HT1080 (cell line): ENCODE measurements at places on chromosomes 3 and 15.

DNA sequence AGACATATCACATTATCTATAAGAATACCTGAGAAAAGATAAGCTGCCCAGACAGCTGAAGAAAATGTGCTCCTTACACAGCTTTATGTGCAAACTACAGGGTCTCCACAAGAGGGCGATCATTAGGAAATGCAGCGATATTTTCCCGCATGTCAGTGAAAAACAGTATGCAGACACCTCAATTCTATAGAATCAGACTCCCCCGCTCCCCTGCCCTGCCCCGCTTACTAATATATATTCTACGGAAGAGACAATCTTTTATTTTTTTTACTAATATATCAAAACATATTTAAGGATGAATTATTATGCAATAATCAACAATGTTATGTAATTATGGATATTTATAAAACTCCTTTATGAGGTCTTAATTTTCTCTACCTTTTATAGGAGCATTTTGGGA lies 681.3 kb downstream of the ROBO1 start:
- peak; percentile 54 for DNase-seq

DNA sequence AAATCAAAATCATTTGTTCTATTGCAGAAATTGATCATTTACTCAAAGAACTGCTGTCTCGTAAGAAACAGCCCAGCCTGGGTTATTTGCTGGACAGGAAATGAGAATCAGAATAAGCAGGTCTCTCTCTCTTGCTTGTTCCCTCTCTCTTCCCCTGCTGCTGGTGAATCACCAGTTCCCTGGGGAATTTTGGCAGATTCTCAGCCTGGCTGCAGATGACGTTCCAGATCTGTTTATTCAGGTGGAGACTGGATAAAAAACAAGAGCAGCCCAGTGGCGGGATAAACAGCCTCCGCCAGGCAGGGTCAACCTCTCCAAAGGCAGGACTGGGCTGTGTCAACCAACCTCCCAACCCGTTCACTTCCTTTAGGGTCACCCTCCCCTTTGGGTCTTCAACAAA lies 72.1 kb downstream of the LRIG1 start:
- peak; percentile 98 for DNase-seq

DNA sequence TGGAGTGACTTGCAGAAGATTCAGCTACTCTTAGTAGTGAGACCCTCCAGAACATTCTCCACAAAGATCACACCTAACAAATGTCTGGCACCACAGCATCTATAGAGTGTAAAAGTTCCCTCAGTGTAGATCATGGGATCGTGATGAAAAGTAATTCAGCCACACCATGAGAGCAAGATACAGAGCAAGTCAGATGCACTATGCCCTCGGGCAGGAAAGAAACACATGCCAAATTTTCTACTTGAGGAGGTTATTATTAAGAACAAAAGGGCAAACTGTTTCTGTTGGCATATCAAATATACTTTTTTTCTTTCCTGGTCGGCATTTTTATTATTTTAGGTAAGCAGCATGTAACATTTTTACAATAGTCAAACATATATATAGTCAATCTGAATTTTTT lies 44.8 kb upstream of the SNTN start:
- DNase-seq = no peak

DNA sequence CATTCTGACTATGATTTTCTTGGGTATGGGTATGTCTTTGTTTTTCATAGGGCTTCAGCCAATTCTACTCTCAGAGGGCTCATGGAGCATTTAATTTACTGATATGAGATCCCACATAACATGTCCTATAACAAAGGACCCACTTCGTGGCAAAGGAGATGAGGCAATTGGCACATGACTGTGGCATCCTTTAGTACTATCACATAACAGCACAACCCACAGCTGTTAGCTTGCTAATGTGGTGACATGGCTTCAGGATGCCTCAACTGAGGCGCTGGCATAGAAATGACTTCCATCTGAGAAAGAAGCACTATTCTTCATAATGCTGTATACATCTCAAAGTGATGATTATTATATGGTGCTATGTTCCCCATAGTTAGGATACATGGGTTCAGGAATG lies 48.1 kb upstream of the RFX7 start:
- no peak for DNase-seq

DNA sequence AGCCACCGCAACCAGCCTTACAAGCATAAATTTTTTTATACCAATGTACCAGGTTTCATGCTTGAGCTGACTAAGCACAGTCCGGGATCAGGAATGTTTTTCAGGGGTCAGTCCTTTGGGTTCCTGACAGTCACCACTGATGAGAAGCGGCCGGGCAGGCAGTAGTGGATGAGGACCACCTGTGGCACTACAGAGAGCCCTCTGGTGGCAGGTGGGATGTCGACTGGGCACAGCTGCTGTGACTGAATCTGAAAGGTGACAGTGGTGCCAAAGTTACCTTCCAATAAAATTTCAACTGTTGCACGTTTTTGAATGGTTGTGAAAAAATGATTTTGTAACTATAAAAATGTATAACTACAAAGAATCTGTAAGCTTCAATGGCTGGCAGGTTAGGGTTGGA lies 34.0 kb downstream of the TPRA1 start:
- DNase-seq = no peak

DNA sequence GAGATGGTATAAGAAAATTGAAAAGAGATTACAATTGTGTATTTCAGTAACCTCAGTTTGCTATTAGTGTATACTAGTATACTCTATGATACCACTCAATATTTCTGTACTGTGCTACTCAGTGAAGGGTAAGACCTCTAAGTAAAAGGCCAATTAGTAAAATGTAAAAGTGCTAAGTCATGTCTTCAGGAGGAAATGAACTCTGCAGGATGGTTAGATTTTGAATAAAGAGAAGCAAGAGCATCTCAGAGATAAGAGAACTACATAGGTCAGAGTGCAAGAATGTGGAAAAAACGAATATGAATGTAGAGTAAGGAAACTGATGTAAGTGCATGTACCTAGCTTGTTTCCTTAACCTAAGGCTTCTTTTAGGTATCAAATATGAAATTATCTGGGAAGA lies 796.6 kb upstream of the GBE1 start:
- no peak for DNase-seq

DNA sequence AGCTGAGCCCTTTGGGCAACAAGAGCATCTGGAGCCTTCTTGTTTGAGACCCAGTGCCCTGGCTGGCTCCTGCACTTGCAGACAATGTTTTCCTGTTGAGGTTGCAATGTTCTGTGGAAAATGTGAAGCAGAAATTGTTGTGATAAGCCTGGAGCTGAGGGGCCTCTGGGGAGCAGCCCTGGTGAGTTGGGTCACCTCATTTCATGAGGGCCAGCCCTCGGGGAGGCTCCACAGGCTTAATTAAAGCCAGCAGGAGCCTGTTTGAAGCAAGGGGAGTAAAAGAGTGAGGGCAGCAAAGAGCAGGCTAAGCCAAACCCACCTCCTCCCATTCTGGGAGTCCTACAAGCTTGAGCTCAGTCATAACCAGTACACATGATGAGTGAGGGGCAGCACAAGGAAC lies 154.3 kb downstream of the ALDH1A2 start:
- no peak for DNase-seq

GRCh38 chr3:24704496-24704895 lies 209.8 kb upstream of the THRB start:
- peak; percentile 84 for DNase-seq

- DNase-seq = no peak
Observed at GRCh38 chr3:111035902-111036301, 35.7 kb upstream of the NECTIN3 start.

DNA sequence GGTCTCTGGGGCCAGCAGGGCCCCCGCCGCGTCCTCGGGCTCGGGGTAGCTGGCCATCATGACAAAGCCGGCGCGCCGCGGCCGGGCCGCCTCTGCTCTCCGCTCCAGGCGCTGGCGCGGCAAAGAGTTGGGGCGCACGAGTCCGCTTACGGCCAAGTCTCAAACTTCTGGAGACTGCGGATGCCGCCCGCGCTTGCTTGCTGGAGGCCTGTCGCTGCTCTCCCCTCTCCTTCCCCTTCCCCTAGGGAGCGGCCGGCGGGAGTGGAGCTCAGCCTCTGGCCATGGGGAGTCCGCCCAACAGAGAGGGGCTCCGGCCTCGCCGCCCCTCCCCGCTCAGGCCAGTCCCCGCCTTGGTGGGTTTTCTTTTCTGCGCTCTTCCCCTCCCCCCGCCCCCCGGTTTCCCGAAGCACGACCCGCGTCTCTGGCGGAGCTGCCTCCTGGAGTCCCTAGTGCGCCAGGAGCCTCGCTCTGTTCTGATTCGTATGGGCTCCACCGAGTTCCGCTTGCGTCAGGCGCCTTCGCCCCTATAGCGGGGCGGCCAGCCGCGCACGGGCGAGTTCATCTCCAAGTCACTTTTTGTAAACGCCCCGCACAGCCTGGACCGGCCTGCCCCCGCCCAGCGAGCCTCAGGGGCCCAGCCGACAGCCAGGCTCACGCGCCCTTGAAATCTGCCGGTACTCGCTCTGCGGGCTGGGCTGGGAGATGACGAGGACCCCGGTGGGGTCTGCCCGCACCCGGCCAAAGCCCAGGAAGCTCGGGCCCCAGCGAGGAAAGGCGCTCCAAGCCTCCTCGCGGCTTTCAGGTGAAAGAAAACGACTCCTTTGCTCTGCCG lies at the start of the genes FOXL2 and FOXL2NB:
FOXL2 (minus strand) TSS at position 475 of the 832 bp plus-strand sequence; CDS start at position 60, 415 bp downstream.
FOXL2NB (plus strand) TSS at position 555 of the 832 bp plus-strand sequence; CDS start at position 703, 148 bp downstream.
- DNase-seq = no peak

- DNase-seq = peak; percentile 54
Observed at GRCh38 chr3:98561727-98562521, 30.1 kb downstream of the GPR15 start.

GRCh38 chr3:157087780-157088600 lies 72.0 kb downstream of the CCNL1 start:
- peak; percentile 50 for DNase-seq

DNA sequence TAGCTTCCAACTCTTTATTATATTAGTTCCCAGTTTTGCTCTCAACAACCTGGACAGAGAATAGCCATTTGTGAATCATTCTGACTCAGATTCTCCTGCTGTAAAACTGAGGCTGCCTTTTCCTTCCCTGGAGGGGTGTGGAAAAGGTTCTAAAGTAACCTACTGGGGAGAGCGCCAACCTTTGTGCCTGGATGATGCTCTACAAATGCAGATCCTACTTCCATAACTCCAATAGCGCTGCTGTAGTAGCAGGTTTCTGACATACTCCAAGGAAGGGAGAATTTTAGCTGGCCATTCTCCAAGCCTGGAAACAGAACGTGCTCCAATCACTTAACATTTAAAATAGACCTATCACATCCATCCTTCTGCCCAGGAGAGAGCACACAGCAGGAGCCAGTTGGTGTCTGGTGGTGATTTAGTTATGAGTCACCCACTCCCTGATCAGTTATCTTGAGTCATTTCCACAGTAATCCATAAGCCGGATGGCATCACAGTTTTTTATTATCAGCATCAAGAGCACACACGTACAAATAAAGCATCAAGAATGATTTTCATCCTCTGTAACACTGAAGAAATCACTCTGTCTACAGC lies 38.3 kb downstream of the MYH15 start:
- peak; percentile 100 for DNase-seq

DNA sequence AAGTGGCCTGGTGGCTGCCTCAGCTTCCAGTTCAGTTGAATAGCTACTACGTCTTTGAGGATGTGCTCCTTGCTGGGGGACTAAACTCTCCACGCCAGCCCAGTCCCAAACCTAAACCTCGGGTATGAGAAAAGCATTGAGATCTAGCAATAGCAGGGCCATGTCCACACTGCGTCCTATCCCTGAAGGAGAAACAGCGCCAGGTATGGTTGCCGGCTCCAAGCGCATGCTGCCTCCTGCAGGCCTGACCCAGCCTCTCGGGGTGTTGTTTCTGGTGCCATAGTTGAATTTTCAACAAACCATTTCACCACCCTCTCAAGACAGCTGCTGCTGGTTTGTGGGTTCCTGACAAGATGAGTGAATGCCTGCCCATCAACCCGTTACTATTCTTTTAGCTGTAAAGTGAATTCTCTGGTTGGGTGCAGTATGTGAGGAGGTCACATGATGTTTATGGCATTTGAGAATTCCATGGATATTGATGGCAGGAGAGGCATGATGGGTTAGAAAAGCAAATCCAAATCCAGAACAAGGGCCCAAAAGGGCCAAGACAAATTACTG lies 13.0 kb upstream of the SLC28A1 start:
- no peak for DNase-seq

- no peak for DNase-seq
Observed at GRCh38 chr3:129606636-129607390, at the start of gene PLXND1. TSS of gene PLXND1 (minus strand) at chr3:129606676. CDS start at chr3:129606639, 37 bp downstream.

- DNase-seq = no peak
Observed at GRCh38 chr3:4821338-4821737, 157.9 kb upstream of the BHLHE40 start.

DNA sequence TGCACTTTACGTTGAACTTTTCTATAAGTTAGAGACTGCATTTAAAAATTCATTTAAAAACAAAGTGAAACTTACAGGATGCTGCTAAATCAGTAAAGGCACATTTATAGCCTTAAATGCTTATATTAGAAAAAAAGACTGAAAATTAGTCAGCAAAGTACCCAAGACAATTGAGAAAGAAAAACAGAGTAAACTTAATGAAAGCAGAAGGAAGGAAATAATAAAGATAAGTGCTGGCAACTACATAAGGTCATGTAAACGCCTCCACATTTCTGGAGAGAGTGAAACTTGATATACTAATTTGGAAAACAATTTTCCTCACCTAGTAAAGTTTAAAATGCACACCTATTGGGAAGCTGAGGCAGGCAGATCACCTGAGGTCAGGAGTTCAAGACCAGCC lies 58.2 kb upstream of the ACAN start:
- DNase-seq = no peak

GRCh38 chr15:62979252-62979651 lies 63.3 kb upstream of the TPM1 start:
- no peak for DNase-seq

DNA sequence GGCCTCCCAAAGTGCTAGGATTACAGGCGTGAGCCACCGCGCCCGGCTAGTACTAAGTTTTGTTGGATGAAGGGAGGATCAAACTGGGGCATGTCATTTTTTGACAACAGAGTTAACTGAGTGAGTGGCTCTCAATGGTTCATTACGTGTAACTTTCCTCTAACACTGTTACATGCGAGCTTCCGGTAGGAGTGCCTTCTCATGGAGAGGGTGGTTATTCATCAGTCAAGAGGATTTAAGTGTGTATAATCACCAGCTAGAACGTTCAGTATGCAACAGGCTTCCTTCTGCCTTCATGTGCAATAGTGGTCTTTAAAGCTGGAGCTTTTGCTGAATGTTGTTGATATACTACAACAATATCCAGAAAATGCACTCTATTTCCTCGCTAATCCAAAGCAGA lies 19.1 kb upstream of the GOLGA8A start:
- DNase-seq = no peak

- no peak for DNase-seq
Observed at GRCh38 chr3:131782751-131783150, 252.1 kb downstream of the CPNE4 start.

GRCh38 chr3:129039271-129040038 lies 21.1 kb upstream of the GP9 start:
- no peak for DNase-seq

- DNase-seq = no peak
Observed at GRCh38 chr3:130789782-130790322, 43.2 kb upstream of the PIK3R4 start.

GRCh38 chr15:95263751-95264150 lies 1032.4 kb downstream of the MCTP2 start:
- DNase-seq = no peak

GRCh38 chr3:99249627-99250026 lies 348.1 kb upstream of the DCBLD2 start:
- no peak for DNase-seq

- peak; percentile 91 for DNase-seq
Observed at GRCh38 chr3:55329849-55330248, 157.3 kb downstream of the WNT5A start.
